ENCODE measurements at places on chromosomes 13 and 19. TPM values are rescaled to one million over a fixed set of nuclear protein-coding genes. Genes with fewer than 3 reads are reported as not detected.

The PABPC3 gene
- 0.07 TPM for total RNA-seq

- no peak for DNase-seq
Measured at GRCh38 chr13:34842466-34842865, 99.6 kb upstream of the NBEA start.

GRCh38 chr19:41795031-41795461 is 1.3 kb upstream of the CEACAM3 start:
- DNase-seq, result no peak

DNA sequence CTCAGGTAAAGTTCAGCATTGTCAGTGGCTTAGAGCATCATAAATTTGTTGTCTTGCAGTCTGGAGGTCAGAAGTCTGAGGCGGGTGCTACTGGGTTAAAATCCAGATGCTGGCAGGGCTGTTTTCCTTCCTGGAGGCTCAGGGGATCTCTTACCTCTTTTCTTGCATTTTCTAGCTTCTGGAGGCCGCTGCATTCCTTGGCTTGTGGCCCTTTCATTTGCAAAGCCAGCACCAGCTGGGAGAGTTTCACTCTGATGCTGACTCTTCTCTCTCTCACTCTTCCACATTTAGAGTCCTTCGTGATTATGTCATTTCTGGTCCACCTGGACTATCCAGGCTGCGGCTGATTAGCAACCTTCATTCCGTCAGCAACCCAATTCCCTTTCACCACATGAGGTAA is 38.1 kb upstream of the SLC10A2 start:
- DNase-seq, result no peak

Data from left ventricle myocardium superior (tissue), 1 donor.